ENCODE measurements at places on chromosomes 5 and 9.
A peak's percentile ranks its signal among the peaks of the same experiment; 100 is the strongest.

DNA sequence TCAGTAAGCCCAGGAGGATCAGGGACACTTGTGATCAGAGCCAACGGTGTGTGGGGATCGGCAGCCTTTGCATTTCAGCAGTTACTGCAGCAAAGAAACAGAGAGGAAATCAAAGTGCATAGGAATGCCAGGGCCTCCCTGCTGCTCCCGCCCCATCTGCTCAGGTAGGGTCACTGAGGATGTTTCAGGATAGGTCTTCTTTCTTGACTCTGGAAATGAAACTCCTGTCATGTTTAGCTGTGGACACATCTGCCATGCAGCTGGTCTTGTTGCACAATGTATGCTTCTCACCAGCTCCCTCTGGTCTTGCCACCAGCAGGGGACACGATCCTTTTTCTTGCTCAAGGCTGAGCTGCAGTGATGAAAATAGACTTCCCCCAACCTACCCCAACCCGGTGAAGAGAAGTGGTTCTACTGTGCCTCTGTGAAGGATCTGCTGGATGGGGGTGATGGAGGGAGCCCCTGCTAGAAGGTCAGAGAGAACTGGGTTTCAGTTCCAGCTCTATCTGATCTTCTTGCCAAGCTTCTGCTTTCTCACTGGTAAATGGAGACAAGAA is 185.2 kb upstream of the KLF4 start:
- no peak for DNase-seq

GRCh38 chr9:83132768-83133167 is 69.8 kb upstream of the RASEF start:
- DNase-seq, result peak; percentile 6

- peak; percentile 82 for DNase-seq
Measured at GRCh38 chr5:181149355-181149754, 2.0 kb downstream of the OR2V2 start.

DNA sequence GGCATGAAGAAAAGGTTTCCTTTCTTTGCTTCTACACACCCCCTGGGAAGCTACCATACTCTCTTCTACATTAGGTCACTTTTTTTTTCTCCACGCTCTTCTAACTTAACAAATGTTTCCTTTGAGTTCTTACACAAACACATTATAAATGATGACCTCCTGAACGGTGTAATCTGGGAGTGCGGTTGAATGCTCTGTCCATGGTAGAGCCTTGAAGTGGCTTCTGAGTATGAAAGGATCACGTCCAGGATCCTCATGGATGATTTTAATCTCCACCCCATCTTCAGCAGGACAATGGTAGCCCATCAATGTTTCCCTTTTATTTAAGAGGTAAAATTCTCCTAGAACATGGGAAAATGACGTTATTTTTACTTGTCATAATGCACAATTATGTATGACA is 587.3 kb downstream of the SEMA5A start:
- DNase-seq, result no peak

GRCh38 chr5:150710165-150710564 is 9.3 kb upstream of the RBM22 start:
- DNase-seq, result peak; percentile 11

DNA sequence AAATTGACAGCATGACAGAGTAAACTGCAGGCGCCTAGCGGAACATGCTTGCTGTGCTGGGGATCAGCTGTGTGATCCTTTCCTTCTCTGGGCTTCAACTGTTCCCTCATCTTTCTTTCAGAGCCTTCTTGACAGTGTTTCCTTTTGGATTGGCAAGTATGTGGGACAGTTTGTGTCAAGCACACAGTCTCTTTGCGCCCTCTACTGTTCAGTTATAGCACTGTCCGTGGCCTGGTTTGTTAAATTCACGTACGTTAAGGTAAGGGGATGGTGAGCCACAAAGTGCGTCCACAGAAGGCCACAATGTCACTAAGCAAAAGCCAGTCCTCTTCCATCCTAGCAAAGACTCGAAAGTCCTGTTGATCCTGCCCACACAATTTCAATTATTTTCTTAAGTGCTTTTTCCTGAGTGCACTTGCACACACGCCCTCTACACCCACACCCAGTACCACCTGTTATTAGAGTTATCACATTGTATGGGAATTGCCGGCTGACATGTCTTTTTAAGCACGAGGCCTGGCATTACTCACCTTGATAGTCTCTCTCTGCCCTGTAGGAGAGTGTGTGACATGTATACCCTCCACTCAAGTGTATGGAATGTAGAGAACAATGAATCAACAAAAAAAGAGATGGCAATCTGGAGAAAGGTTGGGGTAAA is 22.5 kb upstream of the PTPN3 start:
- peak; percentile 84 for DNase-seq

GRCh38 chr5:21649969-21650368 is 1203.2 kb downstream of the CDH12 start:
- DNase-seq, result no peak

DNA sequence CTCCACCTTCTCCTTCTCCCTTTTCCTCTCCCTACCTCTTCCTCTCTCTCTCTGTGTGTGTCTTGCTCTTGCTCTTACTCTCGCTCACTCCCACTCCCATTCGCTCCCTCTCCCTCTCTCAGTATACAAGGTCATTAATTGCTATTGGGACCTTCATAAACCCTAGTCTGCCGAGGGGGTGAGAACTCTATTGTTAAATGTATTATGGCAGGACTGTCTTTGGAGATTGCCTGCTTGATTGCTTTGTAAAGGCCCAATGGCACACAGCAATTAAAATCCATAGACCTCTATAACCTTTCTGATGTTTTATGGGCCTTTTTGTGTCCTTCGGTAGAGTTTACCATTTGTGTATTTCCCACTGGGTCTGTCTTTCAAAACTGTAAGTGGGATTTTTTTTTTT is 465.9 kb downstream of the ANXA1 start:
- DNase-seq, result no peak

GRCh38 chr5:103224894-103225246 is 33.7 kb upstream of the MACIR start:
- no peak for DNase-seq

GRCh38 chr5:66209794-66210193 is 65.7 kb downstream of the SREK1 start:
- DNase-seq, result no peak

DNA sequence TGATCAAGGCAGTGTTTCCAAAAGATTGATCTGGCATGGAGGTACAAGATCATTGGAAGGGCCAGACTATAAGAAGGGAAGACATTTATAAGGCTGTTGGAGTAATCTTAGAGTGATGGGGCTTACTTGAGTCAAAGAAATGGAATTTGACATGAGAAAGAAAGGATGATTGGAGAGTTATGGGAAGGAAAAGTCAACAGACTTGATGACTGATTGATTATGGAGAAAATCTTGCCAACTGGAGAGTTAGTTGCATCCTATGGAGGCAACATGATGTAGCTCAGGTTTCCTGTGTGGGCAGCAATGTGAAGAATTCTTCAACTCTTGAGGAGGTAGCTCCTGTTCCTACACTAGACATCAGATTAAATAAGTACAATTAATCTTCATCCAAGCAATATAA is 10.9 kb upstream of the MAST4 start:
- DNase-seq, result peak; percentile 13

DNA sequence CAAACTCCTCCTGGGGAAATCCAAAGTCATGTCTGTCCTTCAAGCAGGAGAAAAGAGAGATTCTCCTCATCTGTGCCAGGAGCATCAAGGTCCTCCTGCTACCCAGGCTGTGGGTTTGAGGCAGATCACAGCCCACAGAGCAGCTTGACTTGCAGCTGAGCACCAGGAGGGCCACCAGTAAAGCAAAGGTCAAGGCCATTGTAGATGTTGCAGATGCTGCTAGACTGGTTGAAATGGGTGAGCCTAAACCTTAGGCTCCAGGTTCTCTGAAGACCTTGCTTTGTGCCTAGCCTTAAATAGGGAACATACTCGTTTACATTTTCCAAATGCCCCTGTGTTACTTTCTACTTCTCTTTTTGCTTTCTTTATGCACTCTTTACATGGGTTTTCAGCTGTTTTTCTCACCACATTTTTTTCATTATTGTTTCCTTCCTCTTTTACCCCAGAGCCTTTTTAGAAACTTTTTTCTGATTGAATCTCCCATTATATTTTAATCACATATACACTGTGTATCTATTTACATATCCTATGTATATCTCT is at the start of gene IFNA2:
Gene IFNA2 (minus strand): TSS at position 268 of the 540 bp plus-strand sequence. CDS start 69 bp downstream, at position 199.
- no peak for DNase-seq

DNA sequence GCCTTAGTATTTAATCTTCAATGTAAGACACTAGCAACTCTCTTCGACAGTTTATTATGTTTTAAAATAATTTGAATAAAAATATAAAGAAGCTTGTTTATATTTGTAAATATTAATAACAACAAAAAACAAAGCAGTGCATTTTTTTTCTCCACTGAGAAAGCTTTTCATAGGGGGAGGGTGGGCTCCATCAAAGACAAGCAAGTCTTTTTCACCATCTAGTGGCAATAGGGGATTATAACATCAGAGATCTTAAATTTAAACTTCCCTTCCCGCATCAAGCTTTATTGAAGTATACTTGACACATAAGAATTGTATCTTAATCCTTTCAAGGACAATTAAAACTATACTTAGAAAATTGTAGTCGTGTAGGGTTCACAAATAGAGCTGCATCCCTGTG is 9.3 kb upstream of the OR13F1 start:
- no peak for DNase-seq

GRCh38 chr9:116247791-116248374 is 94.3 kb downstream of the PAPPA start:
- no peak for DNase-seq

DNA sequence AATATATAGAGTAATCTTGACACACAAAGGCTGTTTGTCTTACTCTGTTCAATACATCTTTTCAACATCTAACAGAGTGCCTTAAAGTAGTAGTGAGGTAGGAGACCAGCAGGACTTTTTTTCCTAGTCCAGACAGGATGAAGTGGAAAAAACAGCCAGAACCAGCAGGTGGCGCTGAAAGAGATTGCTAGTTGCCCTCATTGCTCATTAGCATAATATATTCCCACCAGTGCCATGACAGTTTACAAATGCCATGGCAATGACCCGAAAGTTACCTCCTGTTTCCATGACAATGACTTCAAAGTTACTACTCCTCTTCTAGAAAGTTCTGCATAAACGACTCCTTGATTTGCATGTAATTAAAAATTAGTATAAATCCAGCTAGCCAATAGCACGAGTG is 387.4 kb downstream of the ACTL7B start:
- DNase-seq, result peak; percentile 65

GRCh38 chr5:65190328-65191053 is 291.2 kb downstream of the ADAMTS6 start:
- DNase-seq, result peak; percentile 93

- DNase-seq, result peak; percentile 94
Measured at GRCh38 chr5:174532455-174533453, 191.6 kb upstream of the MSX2 start.

GRCh38 chr9:35682051-35682450 is 7.7 kb downstream of the TPM2 start:
- no peak for DNase-seq

GRCh38 chr5:122846051-122846550 is 688 bp downstream of the SNX24 start:
- peak; percentile 89 for DNase-seq

DNA sequence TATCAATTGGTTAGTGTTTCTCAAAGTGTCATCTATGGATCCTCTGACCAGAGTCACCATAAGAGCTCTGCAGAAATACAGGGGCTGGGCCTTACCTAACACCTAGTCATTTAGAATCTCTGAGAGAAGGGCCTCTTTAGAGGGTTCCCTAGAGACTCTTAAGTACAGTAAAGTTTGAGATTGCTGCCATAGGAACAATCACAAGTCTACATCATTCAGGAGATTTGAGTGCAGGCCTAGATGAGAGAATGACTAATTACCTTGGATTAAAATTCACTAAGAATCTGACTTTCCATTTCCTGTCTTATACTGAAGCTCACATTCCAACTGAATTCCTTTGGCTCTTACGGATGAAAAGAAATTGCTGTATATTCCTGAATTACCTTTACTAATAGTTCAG is 182.1 kb upstream of the PTGER4 start:
- DNase-seq, result peak; percentile 38

DNA sequence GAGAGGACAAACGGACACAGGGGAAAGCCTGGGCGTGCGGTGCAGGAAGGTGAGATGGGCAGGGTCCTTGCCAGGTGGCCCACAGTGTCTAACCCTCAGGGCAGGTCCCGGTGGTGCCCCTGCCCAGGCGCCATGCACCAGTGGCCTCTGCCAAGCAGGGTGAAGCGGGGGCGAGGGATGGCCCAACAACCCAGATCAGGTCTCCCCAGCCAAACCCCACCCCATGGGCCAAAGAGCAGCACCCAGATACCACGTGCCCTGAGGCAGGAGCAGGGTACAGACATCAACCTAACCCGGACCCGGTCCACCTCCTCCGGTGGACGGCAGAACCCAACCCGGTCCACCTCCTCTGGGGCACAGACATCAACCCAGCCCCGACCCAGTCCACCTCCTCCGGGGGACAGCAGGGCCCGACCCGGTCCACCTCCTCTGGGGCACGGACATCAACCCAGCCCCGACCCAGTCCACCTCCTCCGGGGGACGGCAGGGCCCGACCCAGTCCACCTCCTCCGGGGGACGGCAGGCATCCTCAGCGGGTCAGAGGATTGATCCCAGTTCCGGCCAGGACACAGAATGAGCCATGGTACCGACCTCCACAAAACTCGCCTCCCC is 12.8 kb downstream of the SLC12A7 start:
- DNase-seq, result no peak

GRCh38 chr5:10601246-10602030 is 37.6 kb downstream of the ANKRD33B start:
- DNase-seq, result peak; percentile 97

DNA sequence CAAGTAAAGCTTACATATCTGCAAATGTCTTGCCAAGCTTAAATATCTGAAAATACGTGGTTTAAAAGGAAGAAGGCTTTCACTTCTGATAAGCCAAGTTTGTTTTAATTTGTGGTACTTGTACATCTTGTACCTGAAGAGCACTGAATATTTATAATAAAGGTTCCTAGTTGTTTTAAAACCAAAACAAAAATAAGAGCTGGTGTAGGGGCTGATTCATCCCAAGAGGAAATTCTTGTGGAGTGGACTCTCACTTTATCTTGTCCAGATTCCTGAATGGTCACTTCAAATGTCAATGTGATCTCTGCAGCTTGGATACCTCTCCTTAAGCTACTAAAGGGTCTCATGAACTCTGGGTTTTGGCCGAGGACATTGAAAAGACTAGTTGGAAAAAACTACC is 29.5 kb downstream of the MAMDC2 start:
- no peak for DNase-seq

GRCh38 chr5:77843570-77844372 is 67.6 kb upstream of the TBCA start:
- no peak for DNase-seq

DNA sequence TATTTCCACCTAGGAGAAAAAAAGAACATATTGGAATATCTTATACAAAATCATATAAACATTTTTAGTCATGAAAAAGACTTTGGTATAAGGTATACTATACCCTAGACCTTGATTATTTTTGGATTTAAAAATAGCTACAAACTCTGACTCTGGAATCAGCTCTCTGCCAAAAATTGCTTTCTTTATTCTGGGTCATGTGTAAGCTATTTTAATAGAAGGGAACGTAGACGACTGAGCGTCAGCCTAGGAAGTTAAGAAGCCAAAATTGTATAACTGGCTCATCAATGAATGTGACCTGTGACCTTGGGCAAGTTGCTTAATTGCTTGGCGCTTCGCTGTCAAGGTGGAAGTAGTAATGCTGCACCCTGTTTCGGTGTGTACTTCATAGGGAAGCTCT is 157.1 kb downstream of the PARP8 start:
- DNase-seq, result no peak

Measured in epithelial cell of esophagus (primary cell).